ENCODE measurements at places on chromosomes 2 and 18. TPM values are rescaled to one million over a fixed set of nuclear protein-coding genes. Genes with fewer than 3 reads are reported as not detected.

DNA sequence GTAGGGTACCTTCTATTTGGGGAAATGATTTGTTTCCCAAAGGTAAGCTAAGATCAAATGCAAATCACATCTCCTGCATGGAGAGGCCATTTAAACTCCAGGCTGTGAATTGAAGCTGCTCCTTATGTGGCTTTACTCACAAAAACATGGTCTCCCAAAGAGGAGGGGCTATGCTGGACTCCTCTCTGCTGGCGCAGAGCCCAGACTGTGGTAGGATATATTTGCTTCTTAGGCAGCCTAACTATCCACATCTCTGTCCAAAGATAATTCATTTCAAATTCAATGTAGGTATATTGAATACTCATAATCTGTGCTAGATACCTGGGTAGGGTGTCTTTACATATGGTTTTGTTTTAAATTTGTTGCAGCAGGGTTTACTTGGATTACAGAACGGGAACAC is 358.5 kb downstream of the ALK start:
- no peak for DNase-seq

Gene DNAJC5G
- not detected for total RNA-seq

DNA sequence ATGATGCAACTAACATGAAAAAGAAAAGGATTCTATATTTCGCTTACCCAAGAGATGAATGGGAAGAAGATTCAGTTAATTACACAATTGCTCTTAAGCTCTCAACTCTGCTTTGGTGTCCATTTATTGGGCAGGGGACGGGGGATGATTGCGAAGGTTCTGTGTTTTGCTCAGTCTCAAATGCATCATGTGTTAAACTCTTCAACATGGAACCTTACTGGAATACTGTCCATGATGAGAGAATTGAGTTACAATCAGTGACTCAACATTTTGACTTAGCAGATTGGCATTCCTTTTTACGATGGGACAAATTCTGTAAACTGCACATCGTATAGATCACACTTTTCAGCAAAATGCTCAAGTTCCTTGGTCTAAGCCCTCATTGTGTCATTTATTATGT is 135.6 kb downstream of the RBMS1 start:
- DNase-seq = no peak

DNA sequence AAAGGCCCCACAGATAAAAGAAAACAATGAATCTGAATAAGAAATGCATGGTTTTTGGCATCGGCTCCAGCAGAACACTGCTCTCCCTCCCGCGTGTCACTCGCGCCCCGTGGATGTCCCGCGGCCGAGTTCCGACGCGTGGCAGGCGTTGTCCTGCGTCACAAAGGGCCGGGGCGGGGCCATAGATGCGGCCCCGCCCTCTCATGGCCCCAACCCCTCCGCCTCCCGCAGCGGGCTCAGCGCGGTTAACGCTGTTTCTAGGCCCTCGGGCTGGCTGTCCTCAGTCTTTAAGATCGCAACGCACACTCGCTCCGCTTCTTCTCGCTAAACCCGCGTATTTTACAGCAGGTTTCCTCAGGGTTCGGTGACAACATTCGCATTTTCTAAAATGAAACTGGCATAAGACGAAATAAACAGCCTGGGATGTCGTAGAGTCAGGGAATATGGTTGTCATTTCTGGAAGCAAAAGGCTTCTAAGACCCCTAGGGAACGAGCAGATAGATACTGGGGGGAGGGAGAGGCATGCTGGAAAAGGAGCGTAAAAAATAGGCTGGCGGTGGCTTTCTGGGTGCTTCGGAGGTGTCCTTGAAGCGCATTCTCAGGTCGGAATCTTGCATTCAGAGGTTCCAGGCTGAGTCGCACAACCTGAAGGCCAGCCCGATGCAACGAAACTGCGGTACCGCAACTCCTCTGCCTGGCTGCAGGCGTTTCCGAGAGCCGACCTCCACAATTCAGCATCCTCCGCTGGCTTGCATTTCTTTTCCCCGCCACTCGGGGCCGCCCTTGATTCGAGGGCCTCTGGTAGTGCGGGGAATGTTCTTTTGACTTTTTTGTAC is at the start of gene FKBP7:
FKBP7 (minus strand) TSS at position 162 of the 836 bp plus-strand sequence; CDS start at position 61, 101 bp downstream.
- peak; percentile 79 for DNase-seq

GRCh38 chr2:182302972-182303371 is 123.9 kb downstream of the PDE1A start:
- DNase-seq = no peak

- no peak for DNase-seq
Measured at GRCh38 chr18:48098007-48098406, 167.5 kb upstream of the SMAD2 start.

GRCh38 chr18:3541549-3542386 is 91.8 kb downstream of the TGIF1 start:
- DNase-seq = no peak

DNA sequence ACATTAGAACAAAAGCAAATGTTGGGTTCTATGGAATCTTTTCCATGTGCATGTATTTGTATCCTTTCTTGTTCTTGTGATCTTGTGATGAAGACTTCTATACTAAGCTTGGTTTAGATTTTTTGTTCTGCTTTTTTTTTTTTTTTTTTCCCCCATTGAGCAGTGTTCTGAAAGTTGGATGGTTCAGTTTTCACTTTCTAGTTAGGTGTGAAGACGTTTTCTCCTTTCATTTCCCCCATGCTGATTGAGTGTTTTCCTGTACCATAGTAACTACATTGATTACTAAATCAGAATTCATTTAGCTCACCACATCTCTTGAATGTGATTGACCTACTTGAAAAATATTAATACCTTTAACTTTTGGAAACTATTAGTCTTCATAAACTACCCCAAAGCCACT is 34.1 kb downstream of the NOP58 start:
- no peak for DNase-seq

DNA sequence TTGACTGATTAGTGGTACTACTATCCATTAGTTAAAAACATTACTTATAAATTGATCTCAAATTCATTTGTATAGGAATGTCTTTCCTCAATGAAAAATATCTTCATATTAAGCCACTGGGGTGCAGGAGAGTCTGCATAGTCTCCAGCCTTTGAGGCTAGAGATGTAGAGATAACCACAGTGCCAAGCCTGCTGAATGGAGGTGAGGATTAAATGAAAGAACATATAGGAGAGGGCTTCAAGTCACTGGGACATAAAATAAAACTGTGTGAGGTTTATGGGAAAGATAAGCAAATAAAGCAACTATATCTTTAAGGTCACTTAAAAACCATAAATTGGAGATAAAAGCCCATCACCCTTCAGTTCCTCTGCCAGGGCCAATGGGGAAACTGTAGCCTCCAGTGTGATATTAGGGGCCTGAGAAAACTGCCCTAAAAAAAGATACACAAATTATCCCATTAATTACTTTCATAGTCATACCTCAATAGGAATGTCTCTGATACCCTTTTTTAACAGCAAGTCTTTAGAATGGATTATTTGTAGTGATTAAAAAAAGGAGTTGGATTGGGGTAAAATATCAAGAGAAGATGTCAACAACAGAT is 27.6 kb downstream of the GALNT3 start:
- DNase-seq = no peak

DNA sequence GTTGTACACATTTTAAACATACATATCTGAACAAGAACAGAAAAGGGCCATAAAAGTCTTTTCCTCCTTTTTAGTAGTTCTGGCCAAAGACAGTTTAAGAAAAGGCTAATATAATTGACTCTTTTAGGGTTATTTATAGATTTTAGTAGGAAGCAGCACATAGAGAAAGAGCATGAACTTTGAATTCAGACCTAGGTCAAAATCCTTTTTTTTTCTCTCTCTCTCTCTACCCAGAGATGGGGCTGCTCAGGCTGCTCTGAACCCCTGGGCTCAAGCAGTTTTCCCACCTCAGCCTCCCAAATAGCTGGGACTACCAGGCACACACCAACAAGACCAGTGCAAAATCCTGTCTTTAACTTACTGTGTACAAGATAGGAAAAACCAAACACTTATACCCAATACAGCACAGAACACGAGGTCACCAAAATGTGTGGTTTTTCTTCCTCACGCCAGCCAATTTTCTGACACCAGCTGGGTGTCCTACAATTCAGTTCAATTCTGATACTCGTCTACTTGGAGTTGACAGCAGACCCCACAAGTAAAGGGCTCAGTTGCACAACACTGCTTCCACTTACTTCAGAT is 32.1 kb downstream of the ERLEC1 start:
- no peak for DNase-seq

Gene RUFY4
- 1.5 TPM for total RNA-seq

- DNase-seq = no peak
Measured at GRCh38 chr2:191297033-191297432, 51.8 kb downstream of the MYO1B start.

DNA sequence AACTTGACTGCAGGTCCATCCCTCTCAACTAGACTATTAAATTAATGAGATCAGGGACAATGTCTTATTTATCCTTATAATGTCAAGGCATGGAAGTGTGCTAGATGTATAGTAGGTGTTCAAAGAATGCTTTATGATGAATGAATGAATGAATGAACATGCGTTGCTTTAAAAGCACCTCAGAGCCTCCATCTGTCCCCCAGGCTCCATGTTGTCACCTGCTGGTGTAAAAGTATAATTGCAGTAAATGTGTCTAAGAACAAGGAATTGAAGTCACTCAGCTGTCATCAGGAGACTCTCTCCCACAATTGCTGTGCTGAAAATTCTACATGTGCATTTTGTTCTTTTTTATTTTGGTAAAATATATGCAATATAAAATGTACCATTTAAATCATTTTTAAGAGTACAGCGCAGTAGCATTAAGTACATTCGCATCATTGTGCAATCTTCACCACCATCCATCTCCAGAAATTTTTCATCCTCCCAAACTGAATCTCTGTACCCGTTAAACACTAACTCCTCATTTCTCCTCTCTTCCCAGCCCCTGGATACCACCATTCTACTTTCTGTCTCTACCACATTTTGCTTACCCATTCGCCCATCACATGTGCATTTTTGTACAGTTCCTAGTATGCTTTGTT is 52.6 kb downstream of the GNAL start:
- DNase-seq = no peak

- DNase-seq = no peak
Measured at GRCh38 chr18:58212274-58212673, 168.2 kb downstream of the NEDD4L start.

Gene SH3BP4
- total RNA-seq = 0.19 TPM

DNA sequence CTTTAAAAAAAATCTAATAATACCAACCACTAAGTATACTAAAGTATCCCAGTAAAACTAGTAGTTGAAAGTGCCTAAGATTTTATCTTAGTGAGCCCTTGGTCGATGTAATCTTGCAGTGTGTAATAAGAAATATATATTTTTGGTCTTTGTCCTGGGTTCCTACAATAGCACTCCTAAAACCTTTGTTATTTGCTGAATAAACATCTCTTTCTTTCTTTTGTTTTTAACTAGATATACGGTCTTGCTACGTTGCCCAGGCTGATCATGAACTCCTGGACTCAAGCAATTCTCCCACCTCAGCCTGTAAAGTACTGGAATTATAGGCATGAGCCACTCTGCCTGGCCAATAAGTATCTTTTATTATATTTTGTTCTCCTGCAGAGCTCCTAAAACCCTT is 2.4 kb upstream of the TP53I3 start:
- no peak for DNase-seq

DNA sequence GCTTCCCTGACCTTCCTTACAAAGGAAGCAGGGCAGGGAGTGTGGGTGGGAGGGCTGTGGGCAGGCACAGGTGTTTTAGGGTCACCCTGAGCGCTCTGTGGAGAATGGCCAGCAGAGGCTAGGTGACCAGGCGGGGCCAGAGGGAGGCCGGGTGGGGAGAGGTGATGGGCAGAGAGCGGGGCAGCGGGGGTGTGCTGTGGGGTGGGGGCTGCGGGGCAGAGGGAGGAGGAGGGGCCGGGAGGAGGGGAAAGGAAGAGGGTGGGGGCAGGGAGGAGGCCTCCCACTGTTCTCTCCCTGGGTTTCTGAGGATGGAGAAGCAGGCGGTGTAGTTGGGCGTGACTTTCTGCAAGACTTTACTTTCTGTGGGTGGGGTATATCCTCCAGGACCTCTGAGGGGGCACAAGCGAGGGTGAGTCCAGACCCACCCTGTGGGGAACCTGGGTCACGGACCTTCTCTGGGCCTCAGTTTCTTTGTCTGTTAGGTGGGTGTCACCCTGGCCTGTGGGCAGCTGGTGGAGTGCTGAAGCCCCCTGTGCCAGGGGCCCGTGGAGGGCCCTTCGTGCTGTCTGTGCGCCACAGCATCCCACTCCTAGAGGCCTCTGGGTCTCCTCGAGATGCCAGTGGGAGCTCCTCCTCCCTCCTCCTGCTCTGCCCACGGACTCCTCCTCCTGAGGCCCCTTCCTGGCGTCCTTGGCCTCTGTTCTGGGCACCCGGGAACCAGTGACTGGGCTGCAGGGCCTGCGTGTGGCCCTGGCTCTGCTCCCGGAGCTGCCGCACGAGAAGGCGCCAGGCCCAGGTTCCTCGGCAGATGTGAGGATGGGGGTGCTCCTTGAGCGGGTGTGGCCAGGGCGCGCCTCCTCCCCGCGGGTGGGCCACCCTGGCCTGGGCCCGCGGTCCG is 6.3 kb upstream of the NEU4 start:
- no peak for DNase-seq

DNA sequence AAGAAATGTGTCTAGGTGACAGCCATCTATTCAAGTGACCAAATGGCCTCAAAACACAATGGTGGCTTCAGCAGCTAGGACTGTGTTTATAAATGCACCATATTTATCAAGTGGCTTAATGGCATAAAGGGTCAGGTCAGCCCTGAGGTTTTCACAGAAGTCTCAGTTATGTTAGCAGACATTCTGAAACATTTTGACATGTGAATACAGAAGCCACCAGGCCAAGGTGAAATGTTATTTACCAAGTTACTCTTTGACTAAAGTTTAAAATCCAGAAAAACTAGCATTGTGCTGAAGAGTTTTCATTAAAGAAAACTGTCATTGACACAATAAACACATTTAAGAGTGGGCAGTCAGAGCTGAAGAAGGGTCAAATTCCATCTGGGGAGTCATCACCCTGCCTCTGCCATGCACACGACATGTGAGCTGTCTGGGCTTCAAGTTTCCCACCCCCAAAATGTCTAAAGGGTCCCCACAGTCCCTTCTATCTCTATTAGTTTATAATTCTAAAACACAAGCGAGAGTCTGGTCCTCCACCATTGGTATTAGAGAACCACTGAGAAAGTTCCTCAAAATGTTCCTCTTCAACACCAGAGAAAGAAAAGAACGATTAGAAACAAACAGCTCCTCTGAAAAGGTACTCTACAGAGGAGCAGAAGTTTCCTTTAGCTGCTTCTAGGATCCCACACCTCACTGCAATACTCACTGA is 77.5 kb upstream of the FZD5 start:
- DNase-seq = no peak
